Hematopoietic multipotent progenitor cell treated with erythropoietin and hydrocortisone succinate and interleukin-3 and kit ligand, for 8 days (in vitro differentiated cells): ENCODE measurements at places on chromosomes 12 and 14.

- DNase-seq: no peak
Measured at GRCh38 chr14:68667313-68667791, 125.5 kb downstream of the ZFP36L1 start.

DNA sequence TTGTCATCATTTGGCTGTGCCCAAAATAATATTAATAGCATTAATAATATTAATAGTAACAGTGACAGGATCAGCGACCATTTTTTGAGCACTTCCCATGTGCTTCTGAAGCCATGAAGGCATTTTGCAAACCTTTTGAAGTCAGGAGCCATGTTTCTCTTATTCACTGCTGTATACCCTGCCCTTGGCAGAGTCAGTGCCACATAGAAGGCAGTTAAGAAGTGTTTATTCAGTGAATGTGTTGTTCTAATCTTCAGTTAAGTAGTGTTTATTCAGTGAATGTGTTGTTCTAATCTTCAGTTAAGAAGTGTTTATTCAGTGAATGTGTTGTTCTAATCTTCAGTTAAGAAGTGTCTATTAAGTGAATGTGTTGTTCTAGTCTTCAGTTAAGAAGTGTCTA is 319.7 kb upstream of the NAV3 start:
- DNase-seq: no peak

- DNase-seq: no peak
Measured at GRCh38 chr12:2233034-2233433, 180.2 kb downstream of the CACNA1C start.

DNA sequence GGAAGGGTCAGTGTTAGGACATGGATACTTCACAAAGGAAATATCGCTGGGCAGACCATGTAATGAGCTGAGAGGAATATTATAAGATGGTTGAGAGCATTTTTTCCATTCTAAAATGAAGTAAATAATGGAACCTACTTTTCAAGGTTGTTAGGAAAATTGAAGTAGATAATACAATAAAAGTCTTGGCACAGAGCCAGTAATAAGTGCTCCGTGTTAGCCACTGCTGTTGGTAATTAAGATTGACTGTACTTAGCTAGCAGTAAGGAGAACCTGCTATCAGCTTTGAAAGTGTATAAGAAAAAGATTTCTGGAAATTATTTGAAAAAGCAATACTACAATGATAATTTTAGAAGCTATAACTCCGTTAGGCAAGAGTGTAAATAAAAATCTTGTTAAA is 77.6 kb downstream of the SCAF11 start:
- DNase-seq: no peak

DNA sequence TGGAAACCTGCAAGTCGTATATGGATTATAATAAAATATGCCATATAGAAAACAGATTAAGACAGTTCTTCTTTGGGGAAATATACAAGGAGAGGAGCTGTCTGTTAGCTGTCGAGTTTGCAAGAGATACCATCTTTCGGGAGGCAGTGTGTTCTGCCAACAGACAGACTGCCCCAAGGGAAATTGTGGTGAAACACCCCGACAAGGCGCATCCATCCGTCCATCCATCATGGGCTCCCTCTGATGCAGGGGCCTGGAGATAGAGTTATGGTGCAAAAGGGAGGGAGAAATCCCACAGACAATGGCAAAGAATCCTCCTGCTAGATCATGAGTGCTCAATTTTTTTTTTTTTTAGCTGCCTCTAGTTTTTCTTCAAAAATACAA is 156.3 kb downstream of the DPF3 start:
- DNase-seq: no peak

DNA sequence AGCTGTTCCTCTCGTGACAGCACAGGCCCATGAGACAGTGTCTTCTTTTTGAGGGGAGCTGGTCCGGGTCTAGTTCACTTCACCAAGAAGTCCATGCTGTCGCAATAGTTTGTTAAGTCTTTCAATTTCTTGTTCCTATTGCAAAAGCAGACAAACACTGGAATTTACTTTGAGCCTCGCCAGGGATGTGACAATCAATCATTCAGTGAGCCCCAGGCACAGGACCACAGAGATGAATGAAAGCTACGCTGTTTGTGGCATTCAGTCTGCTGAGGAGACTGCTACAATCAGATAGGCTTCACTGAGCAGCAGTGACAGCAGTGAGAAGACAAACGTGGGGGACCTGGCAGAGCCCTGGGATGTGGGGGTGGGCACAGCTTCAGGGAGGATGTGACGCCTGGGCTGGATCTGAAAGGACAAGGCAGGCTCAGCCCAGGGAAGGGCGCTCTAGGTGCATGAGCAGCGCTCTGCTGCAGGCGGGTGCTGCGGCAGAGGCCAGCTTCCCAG is 35.5 kb downstream of the TCTN1 start:
- DNase-seq: no peak

GRCh38 chr14:21093769-21094681 is 4.4 kb downstream of the ZNF219 start:
- no peak for DNase-seq

DNA sequence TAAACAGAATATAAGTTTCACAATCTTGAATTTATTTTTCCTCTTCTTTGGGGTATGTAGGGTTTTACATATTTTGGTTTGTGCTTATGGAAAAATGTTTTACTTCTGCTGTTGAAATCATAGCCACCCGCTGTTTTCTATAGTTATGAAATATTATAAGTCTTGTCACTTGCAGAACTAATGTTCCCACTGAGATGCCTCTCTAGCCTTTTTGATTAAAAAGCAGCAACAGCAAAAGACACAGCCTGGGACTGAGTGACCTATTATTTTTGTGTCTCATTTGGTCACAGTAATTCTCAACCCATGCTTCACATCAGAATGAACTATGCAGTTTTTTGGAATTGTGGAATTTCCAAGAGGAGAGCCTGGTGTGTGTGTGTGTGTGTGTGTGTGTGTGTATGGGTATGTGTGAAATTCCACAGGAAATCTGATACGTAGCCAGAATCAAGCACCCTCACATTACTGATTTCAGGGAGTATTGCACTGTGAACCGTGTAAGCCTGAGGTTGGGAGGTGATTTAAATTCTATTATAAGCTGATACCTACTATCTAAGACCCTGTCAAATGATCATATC is 55.7 kb upstream of the FRMD6 start:
- no peak for DNase-seq

DNA sequence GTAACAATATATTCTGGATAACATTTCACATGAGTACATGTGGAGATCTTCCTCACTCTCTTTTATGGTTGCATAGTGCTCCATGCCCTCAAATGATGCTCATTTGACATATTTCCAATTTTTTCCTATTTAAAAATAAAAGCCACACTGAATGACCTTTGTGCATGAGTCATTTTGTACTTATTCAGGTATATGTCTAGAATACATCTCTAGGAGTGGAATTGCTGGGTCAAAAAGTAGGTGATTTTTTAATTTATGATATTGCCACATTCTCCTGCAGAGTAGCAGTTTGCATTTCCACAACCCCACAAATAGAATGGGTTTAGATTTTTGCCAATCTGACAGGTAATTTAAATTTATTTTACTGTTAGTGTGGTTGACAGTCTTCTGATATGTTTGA is 104.8 kb downstream of the RPAP3 start:
- no peak for DNase-seq

GRCh38 chr12:32083489-32083888 is 23.2 kb upstream of the BICD1 start:
- no peak for DNase-seq

DNA sequence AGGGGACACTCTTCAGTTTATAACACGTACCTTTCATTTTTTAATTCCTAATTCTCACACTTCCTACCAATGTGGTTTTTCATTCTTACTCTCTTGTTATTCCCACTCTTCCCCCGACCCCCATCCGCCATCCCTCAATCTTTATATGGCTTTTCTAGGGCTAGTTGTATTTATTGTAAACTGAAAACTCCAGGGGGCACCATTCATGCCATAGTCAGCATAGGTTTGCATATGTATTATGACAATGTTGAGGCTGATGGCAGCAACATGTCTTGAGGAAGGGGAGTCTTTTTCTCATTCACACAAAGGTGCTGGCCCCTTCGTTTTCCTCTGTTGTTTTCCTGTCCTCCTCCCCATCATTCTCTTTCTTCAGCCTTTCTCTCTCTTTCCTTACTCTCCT is 27.7 kb upstream of the LTA4H start:
- DNase-seq: peak; percentile 38

DNA sequence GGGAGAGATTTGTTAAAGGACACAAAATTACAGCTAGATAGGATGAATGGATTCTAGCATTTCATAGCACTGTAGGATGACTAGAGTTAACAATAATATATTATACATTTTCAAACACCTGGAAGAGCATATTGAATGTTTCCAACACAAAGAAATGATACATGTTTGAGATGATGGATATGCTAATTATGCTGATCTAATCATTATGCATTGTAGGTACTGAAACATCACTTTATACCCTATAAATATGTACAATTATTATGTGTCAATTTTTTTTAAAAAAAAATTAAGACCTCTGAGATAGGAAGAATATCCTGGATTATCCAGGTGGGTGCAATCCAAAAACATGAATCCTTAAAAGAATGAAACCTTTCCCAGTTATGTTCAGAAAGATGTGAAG is 100.3 kb upstream of the CPNE8 start:
- no peak for DNase-seq

DNA sequence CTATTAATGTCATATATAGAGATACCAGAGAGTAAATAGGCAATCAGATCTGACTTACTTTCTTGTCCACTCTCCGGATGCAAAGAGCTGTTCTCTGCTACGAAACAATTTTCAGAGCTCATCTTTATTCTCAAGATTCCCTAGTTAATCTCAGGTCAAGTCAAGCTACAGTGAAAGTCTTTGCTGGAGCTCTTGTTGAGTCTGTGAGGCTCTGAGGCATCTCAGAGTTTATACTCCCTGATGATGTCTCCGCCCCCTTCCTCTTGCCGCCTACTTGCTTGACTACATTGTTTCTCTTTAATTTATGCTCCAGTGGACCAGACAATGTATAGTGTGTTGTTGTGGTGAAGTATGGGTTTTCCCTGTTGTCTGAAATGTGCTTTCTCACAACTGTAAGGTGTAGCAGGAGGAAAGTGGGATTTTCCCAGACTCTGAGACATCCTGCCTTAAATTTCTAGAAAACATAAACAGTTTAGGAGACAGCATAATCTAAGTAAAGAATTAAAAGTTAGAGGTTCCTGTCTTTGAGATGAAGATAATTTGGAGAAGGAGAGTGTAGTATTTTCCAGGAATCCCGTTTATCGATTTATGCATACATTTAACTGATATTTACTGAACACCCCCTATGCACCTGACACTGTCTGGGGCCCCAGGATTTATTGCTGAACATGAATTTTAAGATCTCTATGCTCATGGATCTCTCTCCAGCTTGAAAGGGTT is at the start of gene CD69:
TSS of gene CD69 (minus strand) at position 203 of the 720 bp plus-strand sequence. CDS start at position 122, 81 bp downstream.
- DNase-seq: peak; percentile 79

GRCh38 chr12:125989696-125990095 is 924.5 kb downstream of the AACS start:
- DNase-seq: no peak

DNA sequence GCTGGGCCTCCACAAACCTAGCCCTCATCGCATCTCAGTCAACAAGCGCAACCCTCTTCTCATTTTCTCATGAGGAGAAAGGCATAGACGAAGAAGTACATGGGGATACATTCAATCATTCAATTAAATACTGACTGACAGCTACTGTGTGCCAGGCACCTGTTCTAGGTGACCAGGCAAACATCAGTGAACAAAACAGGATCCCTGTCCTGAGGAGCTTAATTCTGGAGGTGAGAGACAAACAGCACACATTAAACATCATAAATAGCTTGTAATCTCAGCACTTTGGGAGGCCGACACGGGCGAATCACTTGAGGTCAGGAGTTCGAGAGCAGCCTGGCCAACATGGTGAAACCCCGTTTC is 362 bp upstream of the ACYP1 start:
- DNase-seq: no peak

GRCh38 chr14:30271811-30272323 is 287.1 kb upstream of the G2E3 start:
- DNase-seq: no peak
